ENCODE measurements at places on chromosomes 5 and 9. TPM values are rescaled to one million over a fixed set of nuclear protein-coding genes. Genes with fewer than 3 reads are reported as not detected.

Gene FOXI1
- total RNA-seq: not detected

Gene LMNB1
- total RNA-seq: 68.8 TPM

Gene CACFD1
- 4.7 TPM for total RNA-seq

Gene PCDH12
- not detected for total RNA-seq

Gene CACNA1B
- total RNA-seq: 0.04 TPM

Gene ANKRD31
- total RNA-seq: 0.05 TPM

Gene MLANA
- total RNA-seq: not detected

Gene NR5A1
- total RNA-seq: not detected

Gene CFAP90
- 0.89 TPM for total RNA-seq

Gene CD72
- total RNA-seq: not detected

Gene OR2Y1
- total RNA-seq: not detected

Gene SLC4A9
- not detected for total RNA-seq

Gene UBE2R2
- total RNA-seq: 47.3 TPM

Gene SLC36A2
- not detected for total RNA-seq

Gene FIBCD1
- total RNA-seq: 10.7 TPM

Gene IFNE
- 1.4 TPM for total RNA-seq

Gene MCTP1
- 7.5 TPM for total RNA-seq

Gene SPRY4
- 5.4 TPM for total RNA-seq

Gene SPATA31A3
- total RNA-seq: not detected

Gene GRIN1
- total RNA-seq: 0.52 TPM

Gene ZNF883
- 1.1 TPM for total RNA-seq

Gene MARCHF11
- not detected for total RNA-seq

Gene SPINK5
- not detected for total RNA-seq

Gene SLC36A3
- not detected for total RNA-seq

Gene BSPRY
- total RNA-seq: 0.03 TPM

Gene SERF1B
- total RNA-seq: 79.0 TPM

Gene GARIN3
- total RNA-seq: not detected

Gene TMEM174
- total RNA-seq: not detected

Gene SLC6A19
- not detected for total RNA-seq

Gene CTNND2
- total RNA-seq: not detected

Gene TMC1
- 0.20 TPM for total RNA-seq
